ENCODE measurements at places on chromosomes 4 and X.

DNA sequence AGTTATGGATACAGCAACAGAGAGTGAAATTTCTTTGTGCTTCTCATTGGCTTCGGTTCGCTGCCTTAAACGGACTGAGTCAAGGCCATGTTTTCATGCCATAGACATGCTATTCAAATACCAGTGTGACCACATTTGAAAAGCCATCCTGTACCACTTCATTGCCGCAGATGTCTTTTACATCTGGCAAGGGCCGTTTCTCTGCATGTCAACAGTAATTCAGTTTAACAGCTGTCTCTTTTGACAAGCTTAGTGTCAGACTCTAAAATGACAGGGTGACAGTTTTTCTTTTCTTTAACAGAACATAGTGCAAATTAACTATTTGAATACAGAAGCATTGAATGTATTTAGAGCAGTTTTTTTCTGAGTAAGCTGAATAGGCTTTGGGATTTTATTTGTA is 362.2 kb upstream of the POU3F4 start:
- DNase-seq = no peak

DNA sequence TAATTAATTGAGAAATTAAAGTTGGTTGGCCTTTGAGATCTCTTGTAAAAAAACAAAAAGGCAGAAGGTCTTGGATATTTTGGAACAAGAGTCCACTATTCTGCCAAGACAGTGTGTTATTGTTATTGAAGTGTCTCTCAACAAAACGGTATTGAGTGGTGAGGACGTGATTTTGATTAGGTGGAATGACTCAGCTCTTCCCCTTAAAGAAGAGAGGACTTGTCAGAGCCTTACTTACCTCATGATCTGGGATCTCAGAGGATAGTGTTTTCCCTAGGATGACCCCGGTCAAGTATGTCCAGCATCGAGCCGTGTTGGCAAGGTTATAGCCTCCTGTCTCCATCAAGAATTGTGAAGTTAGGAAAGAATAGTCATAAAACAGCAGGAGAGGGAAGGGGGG is 110.9 kb downstream of the HDAC8 start:
- DNase-seq = no peak

DNA sequence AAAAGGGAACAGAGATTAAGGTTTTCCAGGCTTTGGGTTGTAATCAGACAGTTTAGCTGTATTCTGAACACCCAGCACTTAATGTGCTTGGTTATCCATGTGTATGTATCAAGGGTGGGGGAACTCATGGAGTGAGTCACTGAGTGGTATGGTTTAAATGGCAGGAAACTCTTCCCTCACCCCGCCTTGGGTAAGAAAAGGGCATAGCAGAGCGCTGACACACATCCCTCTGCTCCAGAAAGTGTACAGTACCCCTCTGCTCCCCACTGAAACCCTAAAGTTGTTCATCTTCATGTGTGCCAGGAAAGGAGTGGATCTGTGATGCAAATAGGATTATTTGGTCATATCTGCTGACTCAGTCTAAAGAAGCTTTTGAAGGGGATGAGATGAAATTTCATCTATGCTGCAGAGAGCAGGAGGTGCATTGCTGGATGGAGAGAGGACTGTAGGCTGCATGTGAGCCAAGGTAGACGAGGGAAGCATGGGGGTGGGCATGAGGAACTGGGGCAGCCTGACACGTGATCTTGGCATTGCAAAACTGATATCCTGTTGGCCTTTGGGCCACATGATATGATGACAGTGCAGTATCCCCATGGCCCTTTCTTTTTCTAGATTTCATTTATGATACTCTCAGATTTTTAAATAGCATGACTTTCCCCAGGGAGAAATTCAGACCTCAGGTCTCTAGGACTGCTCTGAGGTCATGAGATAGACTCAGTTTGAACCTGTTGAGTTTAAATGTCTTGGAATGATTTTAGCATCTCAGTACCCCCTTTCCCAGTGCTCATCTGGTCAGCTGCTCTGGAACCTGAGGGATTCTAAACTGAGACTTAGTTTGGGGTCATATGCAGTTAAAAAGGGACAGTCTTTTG is 84.8 kb downstream of the TMEM164 start:
- no peak for DNase-seq

DNA sequence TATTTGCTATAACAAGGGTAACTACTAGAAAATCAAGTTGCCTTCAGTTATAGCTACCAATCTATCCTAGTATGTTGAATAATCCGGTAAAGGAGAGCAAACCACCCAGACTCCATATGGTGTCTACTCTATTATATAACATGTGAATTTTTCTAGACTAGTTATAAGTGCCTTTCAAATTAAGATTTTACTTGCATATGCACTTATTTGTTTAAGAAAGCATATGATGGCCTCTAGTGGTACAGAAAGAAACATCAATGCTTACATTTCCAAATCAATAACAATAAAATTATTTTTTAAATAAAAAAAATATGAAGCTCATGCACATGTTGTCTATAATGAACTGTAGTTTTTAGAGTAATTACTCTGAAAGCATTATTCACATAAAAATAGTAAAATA is 1516.4 kb upstream of the PABPC4L start:
- no peak for DNase-seq

DNA sequence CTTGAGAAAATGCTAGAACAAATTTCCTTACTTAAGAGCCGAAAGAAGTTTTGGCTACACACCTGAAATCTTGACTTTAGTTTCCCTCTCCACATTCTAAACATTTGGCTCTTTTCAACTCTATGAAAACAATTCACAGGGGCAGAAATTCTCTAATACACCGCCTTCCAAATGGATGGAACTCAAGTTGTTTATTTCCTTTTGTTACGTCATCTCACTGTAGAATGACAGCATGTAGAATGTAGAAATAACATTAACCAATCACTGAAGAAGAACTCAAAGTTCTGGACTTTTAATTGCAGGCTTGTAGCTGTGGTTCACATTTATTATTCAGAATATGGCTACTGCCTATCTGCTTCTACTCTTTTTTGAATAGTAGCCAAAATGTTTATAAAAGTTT is 1.9 kb downstream of the DMP1 start:
- no peak for DNase-seq

DNA sequence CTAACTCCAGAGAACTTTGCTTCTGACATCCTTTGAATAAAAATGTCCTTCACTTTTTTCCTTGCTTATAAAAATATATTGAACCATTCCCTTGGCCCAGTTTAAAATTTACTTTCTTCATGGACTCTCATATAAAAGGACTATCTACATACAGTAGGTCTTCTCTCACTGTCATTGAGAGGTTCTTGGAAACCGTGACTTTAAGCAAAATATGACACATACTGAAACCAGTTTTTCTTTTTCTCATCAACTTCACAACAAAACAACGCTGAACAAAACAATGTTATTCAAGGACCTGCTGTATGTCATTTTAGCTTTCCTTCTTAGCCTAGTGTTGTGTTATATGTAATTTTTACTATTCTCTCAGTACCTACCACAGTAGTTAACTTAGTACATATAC is 496.8 kb downstream of the CENPC start:
- no peak for DNase-seq

- DNase-seq = no peak
Measured at GRCh38 chr4:100953616-100954015, 393.7 kb downstream of the PPP3CA start.

DNA sequence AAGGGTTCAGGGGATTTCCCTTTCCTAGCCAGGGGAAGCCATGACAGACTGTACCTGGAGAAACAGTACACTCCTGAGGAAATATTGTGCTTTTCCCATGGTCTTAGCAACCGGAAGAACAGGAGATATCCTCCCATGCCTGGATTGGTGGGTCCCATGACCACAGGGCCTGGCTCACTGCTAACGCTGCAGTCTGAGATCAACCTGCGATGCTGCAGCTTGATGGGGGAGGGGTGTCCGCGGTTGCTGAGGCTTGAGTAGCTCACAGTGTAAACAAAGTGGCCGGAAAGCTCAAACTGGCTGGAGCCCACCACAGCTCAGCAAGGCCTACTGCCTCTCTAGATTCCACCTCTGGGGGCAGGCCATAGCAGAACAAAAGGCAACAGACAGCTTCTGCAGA is 819.5 kb downstream of the TECRL start:
- DNase-seq = no peak

GRCh38 chrX:4675686-4676300 is 962.3 kb upstream of the PRKX start:
- no peak for DNase-seq

GRCh38 chrX:132887569-132887968 is 70.9 kb downstream of the HS6ST2 start:
- no peak for DNase-seq

DNA sequence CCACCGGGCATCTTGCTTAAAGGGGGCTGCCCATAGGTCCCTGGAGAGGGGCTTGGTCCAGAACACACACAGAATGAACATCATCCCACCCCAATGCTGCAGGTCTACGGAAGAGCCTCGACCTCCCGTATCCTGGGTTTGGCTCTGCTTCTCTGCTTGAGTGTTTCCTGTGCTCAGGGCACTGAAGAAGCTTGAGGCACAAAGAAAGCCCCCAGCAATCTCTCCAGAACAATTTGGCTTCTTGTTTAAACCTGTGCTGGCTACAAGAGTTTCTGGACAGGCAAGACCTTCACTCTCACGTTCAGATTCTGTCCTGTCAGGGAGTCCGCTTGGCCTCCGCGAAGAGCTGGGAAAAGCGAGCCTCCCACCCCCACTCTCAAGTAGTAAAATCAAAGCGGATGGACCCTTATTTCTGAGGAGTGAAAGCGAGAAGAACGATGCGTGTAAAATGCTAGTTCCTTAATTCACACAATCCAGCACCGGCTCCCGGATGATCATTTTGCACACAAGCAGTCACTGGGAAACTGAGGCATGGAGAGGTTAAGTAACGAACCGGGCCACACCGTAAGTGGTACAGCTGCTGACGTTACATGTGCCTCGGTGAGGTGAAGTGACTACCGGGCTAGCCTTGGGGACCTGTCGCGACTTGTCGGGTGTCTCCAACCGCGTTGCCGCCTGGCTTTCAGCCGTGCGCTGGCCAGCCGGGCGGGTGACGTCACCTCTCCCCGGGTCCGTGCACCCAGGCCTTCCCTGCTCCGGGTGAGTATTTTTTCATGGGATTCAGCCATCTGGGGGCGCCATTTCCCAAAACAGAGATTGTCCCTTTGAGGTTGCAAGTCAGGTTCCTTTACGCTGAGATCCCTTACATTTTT is 3.1 kb upstream of the SFRP2 start:
- no peak for DNase-seq

DNA sequence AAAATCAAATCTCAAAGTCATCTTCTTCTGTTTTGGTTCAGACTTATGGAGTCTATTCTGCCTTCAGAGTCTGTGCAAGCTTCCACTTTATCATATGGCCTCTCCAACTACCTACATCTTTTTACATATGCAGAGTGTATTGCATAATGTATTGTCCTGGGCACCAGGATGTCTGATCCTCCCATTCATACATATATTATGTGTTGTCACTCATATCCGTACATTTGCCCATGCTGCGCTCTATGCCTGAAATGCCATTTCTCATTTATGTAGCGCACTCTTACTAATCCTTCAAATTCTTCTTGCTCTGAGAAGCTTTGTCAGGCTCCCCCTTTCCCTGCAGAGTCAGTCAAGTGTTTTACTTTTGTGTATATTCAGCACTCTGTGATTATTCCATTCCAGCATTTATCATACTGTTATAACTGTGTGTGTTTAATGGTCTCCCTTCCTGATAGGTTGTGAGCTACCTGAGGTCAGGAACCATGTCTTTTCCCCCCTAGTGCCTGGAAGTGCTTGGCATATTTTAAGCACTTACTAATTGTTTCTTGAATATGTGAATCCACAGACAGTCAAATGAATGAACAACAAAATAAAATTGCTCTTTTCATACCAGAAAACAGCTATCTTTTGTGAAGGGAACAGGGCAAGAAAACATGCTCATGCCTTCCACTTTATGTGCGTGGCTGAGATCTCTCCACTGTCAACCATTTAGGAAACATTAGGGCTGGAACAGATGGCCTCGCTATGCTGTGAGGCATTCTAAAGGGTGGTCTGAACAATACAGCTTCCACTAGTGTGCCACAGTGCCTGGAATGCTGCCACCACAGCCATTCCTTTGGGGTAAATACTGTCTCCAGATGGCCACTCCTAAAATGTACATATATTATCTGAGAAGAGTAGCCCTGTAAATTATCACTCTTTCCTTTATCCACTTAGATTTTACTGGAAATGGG is 81.8 kb downstream of the GLUD2 start:
- no peak for DNase-seq

GRCh38 chr4:26206339-26206738 is 114.5 kb upstream of the RBPJ start:
- DNase-seq = no peak

GRCh38 chr4:23224684-23225420 is 532.1 kb downstream of the GBA3 start:
- no peak for DNase-seq

GRCh38 chr4:78320349-78320935 is 231.1 kb upstream of the ANXA3 start:
- no peak for DNase-seq

DNA sequence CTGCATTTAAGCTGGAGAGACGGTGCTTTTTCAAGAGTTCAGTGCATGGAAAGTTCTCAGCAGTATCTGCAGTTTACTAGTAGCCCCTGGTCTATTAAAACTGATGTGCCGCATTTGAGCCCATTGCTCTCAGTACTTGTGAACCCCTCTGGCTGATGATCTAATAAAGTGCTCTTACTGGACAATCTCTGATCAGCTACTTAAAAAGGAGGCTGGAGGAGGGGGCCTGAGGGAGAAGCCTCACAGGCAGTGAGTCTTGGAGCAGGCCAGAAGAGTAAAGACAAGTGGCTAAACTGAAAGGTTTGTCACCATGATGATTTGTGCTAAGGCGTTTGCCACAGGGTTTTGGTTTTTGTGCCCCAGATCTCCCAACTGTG is 138.5 kb downstream of the ARX start:
- DNase-seq = no peak

DNA sequence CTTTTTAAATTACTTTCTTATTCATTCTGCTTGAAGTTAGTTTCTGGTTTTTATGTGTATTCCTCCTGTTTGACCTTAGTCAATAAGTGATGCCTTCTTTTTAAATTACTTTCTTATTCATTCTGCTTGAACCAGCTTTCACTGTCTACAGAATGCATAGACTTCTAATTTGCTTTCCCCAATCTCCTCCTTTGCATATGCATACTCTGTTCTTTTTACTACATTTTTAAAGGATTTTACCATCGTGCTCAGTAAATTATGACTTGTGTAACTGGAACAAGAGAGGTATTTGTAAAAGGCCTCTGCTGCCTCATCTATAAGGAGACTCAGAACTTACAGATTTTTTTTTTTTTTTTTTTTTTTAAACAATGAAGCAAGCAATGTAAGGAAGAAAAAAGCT is 228.7 kb downstream of the PPP3CA start:
- no peak for DNase-seq

- DNase-seq = no peak
Measured at GRCh38 chr4:83929550-83929949, 393.6 kb downstream of the GPAT3 start.

DNA sequence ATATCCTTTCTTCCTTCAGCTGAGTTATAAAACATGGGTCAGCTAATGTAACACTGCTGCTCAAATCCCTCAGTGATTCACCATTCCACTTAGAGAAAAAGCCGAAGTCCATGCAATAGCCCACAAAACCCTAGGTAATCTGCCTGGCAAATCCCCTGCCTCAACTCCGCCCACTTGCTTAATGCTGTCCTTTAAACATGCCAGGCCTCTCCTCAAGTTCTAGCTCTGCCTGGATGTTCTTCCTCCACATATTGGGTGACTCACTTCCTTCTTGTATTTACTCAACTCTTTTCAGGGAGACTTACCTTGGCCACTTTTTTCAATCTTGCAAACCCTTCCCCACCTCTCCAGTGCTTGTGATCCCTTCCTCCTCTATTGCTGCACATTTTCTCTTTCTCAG is 89.8 kb downstream of the EMCN start:
- no peak for DNase-seq

- DNase-seq = no peak
Measured at GRCh38 chr4:73066445-73066844, 3.1 kb downstream of the COX18 start.

- no peak for DNase-seq
Measured at GRCh38 chr4:3073158-3074077, 920 bp downstream of the HTT-AS start.

Data from stimulated activated CD4-positive, alpha-beta T cell treated with anti-CD3 and anti-CD28 coated beads, TNF-alpha, amount 100 ng/mL, for 4 hours (primary cell).